NCI-H187 treated with DMSO at 0.1 percent for 48 hours (cell line): ENCODE measurements at places on chromosomes 6 and 20.

DNA sequence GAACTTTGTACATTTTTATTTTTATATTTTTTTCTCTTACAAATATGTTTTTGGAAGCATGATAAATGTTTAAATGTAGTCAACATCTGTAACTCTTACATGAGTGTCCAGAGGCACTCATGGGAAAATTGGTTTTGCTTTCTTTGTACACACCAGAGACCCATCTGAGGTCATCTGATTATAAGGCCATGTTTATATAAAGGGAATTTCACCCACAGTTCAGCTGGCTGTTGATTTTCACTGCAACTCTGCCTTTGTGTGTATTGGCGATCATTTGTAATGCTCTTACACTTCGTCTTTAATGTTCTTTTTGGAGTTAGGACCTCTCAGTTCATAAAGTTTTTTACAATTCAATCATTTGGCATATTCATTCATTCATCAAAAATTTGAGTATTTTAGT lies 28.1 kb downstream of the RIOK1 start:
- DNase-seq = no peak

- DNase-seq = no peak
Observed at GRCh38 chr20:12660918-12661317, 347.9 kb upstream of the SPTLC3 start.

GRCh38 chr6:158028421-158028820 lies 46.8 kb downstream of the SYNJ2 start:
- no peak for DNase-seq

GRCh38 chr6:30562470-30563425 lies 5.7 kb downstream of the PRR3 start:
- no peak for DNase-seq

DNA sequence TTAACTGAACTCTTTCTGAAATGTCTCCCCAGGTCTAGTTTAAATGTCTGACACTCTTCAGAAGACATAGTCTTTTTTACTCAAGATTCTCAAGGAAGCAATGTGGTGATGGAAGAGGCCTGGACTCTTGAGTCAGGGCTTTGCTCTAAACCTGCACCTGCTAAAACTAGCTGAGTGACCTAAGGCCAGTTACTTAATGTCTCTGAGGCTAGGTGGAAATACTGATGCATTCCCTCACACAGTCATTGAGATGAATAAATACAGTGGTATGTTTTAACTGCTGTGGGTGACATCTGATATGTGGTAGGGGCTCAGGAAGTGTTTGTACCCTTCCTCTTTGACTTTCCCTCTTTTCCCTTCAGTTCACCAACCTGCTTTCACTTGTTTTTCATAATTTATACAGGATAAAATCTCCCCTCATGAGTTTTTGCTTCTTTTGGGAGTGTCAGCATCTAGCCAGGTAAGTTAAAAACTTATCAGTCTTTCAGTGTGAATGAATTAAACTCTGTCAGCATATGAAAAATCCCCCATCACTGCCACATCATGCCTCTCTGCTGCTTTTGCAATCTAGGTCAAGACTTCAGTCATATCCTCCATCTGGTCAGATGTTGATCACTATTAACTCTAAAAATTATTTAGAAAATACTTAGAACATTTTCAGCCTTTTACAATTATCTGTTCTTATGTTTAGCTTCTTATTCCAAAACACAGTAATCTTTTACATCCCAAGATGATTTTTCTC lies 178.7 kb upstream of the TNFAIP3 start:
- DNase-seq = no peak

DNA sequence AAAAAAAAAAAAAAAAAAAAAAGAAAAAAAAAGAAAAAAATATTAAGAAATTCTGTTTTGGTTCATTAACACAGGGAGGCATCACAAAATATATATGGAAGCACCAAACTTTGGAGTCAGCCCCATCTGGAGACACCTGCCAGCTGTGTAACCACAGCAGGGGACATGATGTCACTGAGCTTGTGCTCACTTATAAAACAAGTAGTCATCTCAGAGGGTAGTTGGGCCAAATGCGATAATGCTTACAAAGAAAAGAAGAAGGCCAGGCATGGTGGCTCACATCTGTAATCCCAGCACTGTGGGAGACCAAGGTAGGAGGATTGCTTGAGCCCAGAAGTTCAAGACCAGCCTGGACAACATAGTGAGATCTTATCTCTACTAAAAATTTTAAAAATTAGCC lies 1.1 kb upstream of the BNIP5 start:
- no peak for DNase-seq

- DNase-seq = no peak
Observed at GRCh38 chr6:109058620-109059019, 36.0 kb downstream of the SESN1 start.
